NCI-H1105 treated with DMSO at 0.1 percent for 48 hours (cell line): ENCODE measurements at places on chromosomes 6 and 20.

DNA sequence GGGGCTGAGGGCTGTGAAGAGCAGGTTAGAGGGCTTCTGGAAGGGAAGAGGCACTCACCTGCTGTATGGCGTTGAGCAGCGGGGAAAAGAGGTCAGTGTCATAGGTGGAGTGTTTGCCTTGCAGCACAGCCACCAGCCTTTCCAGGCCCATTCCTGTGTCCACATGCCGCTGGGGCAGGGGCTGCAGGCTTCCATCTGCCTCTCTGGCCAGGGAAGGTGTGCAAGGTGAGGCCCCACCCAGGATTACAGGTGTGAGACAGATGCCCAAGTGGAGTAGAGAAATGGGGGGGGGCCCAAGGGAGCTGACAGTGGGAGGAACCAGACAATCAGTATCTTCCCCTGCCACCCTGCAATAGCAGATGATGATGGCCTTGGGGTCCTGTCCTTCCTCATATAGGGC is 2.9 kb downstream of the AARS2 start:
- DNase-seq, result no peak

DNA sequence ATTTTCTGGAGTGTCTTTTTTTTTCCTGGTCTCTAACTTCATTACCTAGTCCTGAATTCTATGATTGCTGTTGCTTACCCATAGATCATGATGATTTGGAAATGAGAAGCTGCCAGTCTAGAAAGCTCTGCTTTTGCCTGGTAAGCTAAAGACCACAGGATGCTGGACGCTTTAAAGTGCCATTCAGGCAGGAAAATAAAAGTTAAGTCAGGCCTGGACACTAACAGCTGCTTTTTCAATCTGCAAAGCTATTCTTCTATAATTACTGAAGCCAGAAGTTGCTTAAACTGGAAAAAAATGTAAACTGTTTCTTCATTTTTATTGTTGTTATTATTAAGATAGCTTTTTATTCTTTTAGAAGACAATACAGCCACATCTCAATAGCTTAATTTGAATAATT is 129.8 kb upstream of the SPACA1 start:
- no peak for DNase-seq

DNA sequence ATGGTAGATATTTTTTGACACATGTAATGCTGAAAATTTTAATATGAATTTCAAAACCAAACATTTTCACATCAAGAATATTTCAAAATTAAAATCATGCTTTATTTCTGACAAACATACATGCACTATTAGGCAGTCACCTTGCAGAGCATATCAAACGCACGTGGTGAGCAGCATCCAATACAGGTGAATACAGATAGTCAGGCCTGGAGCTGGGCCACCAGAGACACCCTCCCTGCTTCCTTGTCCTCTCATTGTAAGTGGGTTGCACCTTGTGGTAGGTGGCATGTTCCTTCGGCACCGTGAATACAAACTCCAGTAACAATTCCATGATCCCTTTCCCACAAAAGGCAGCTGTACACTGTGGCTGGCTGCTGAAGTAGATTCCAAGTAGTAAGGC is 8.9 kb downstream of the REV3L start:
- no peak for DNase-seq

GRCh38 chr6:125550892-125551291 is 198.5 kb upstream of the HEY2 start:
- no peak for DNase-seq

- DNase-seq, result peak; percentile 17
These were observed 55.9 kb upstream of the TRAF3IP2 start for GRCh38 chr6:111661541-111662061.

DNA sequence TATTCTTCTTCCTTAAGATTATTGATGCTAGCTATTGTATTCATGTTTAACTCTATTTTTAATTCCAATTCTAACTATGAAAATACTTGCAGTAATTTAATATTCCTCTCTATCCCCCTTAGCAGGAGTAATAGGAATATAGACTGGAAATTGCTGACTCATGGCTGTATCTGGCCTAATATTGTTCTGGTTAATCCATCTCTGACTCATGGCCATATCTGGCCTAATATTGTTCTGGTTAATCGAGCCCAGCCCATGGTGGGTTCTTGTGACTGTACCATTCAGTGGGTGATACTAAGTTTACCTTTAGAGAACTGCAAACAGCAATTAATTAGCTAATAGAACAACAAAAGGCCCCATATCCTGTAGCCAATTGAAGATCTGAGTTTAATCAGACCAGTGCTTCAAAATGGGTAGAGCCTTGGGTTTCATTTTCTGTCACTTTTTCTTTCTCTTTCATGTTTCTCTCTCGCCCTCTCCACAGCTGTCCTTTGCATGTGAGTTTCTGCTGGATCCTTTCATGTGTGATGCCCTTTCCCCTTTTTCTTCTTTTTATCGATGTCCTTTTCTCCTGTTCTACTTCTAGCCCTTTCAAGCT is 50.6 kb downstream of the SLC22A3 start:
- no peak for DNase-seq

GRCh38 chr6:137866200-137866913 is 702 bp upstream of the TNFAIP3 start:
- DNase-seq, result peak; percentile 28
